H4 (cell line): ENCODE measurements at places on chromosomes 4 and X. TPM values are rescaled to one million over a fixed set of nuclear protein-coding genes. Genes with fewer than 3 reads are reported as not detected.

TCEAL7 gene
- total RNA-seq: 8.7 and 13.1 TPM in 2 replicates

DNA sequence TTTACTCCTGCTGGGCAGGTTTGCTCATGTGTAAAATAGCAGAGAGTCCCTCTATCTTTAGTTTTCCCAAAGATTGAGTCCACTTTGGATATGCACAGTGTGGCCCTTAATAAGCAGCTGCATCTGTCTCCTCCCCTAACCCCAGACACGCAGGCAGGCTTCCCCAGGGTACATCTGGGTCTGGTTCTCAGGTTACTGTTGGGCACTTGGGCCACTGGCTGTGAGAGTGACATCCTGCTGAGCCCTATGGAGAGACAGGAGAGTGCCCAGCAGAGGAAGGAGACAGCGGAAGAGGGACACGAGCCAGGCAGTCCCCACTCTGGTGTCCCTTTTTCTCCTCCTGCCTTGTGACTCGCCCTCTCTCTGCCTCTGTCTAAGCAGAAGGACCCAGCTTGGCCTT lies 16.0 kb downstream of the XK start:
- no peak for DNase-seq

DNA sequence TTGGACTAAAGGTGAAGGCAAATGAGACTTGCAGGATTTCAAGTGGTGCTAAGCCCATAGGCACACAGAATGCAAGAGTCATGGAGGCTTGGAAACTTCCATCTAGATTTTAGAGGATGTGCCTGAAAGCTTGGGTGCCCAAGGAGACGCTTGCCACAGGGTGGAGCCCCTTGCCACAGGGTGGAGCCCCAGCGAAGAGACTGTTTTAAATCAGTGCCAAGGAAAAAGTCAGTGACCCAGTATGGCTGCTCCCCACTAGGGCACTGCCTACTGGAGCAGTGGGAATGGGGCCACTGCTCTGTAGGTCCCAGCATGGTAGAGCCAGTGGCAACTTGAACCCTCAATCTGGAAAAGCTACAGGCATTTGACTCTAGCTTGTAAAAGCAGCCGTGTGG lies 794.2 kb upstream of the LCORL start:
- DNase-seq: no peak

- DNase-seq: no peak
Measured at GRCh38 chrX:43505769-43506168, 150.3 kb upstream of the MAOA start.

USP26 gene
- total RNA-seq: not detected in 2 replicates

GRCh38 chrX:101025126-101025525 lies 26.8 kb downstream of the TRMT2B start:
- DNase-seq: no peak

DNA sequence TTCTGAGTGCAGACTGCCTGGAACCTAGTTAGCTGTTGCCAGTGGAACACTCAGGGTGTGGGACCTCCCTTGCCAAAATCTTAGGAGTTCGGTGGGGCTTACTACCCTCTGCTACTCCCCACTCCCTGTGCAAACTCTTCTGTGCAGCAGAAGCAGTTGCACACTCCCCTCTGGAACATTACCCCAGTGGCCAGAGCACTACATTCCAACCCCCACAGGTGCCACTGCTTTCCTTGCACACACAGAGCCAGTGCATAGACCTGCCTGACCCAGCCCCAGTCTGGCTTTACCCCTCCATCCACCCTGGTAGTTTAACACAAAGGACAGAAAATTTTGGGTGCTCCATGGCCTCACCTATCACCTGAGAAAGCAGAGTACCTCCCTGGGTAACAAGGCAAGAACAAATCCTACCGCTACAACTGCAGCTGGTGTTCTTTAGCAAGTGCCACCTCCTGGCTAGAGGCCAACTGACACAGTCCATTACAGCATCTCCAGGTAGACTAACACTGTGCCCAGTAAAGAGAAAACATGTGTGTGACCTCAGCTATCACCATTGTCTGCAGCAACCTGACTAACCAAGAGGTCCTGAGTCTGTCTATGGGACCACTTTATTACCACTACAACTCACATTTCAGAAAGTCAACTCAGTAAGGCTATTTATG lies 11.5 kb upstream of the RASSF6 start:
- no peak for DNase-seq
